Thyroid gland (tissue), 4 donors: ENCODE measurements at places on chromosomes 3 and 15. TPM values are rescaled to one million over a fixed set of nuclear protein-coding genes. Genes with fewer than 3 reads are reported as not detected.

DNA sequence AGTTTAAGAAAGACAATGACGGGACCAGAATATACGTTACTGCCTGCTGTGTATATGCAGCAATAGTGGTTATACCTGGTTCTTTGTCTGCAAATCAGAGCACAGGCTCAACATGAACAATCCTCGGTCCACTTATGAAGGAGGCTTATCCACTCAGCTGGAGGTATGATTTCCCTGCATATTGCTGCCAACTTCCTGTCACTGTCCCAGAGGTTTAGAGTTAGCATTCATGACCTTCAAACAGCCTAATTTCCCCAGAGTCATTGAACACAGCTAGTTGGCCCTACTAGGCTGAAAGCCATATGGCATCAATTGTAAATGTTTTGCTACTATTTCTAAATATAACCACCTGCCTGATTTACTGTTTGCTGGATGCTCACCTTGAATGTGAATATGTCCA is 224.9 kb upstream of the ZNF717 start:
- no peak for DNase-seq
- H3K4me3 ChIP-seq: no peak overlapping the region
- no peaks in the 10 kb centered on the region for H3K36me3 ChIP-seq
- no peak overlapping the region for H3K27ac ChIP-seq

GRCh38 chr3:72563690-72564370 is 284.4 kb downstream of the SHQ1 start:
- no peaks in the 10 kb centered on the region for H3K36me3 ChIP-seq
- no peaks in the 10 kb centered on the region for H3K4me1 ChIP-seq
- no peak for DNase-seq
- H3K27ac ChIP-seq: no peak overlapping the region

DNA sequence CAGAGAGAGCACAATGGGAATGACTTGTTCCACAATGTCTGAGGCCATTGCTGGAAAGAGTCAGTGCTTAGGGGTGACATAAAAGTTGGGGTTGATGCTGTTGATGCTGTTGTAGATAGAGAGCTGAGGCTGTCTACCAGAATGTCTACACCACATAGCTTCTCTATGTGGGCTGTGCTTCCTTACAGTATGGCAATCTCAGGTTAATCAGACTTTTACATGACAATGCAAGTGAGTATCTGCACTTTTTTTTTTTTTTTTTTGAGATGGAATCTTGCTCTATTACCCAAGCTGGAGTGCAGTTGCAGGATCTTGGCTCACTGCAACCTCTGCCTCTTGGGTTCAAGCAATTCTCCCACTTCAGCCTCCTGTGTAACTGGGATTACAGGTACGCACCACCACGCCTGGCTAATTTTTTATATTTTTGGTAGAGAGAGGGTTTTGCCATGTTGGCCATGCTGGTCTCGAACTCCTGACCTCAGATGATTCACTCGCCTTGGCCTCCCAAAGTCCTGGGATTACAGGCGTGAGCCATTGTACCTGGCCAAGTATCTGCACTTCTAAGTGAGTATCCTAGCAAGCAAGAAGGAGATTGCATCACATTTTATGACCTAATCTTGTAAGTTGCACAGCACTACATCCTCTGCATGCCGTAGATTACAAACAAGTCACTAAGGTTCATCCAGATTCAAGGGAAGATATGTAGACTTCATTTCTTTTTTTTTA is 28.7 kb downstream of the DLEC1 start:
- H3K27ac ChIP-seq: no peak overlapping the region
- no peak overlapping the region for H3K4me3 ChIP-seq
- peaks cover 2% of the 10 kb centered on the region for H3K4me1 ChIP-seq
- no peaks in the 10 kb centered on the region for H3K36me3 ChIP-seq

PYDC2 gene
- not detected for total RNA-seq

DNA sequence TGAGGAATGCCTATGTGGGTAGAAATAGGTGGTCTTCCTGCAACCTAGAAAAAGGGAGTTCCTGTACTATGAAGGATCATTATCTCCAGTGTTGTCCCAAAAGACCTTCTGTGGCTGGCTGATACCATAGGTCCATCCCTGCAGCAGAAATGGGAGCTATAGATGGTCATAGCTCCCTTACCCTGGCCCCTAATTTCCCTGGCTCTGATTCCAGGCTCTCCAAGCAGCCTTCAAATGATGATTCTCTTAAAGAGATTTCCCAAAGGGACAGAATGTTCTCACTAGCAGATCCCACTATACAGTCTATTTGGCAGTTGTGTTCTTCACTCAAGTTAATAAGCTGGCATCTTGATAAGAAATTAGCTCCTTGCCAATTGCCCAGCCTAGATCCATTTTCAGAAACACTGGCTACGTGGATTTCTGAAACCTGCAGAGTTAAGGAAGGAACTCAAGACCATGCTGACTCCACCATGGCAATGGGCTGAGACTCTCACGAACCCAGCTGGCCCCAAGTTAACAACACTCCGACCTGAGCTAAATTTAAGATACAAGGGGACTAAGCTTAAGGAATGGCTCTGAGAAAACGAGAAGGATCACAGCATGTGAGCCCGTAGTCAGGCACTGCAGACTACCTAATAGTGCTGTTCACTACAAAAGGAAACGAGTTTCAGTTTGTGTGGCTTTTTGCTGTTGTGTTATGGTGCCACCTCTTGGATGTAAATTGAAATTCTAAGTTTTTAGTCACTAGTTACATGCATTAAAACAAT is 11.4 kb downstream of the C15orf40 start:
- peak; percentile 19 for DNase-seq
- H3K4me3 ChIP-seq: no peak overlapping the region
- peaks cover 7% of the 10 kb centered on the region for H3K4me1 ChIP-seq
- no peaks in the 10 kb centered on the region for H3K27me3 ChIP-seq
